ENCODE measurements at places on chromosomes 4 and X. TPM values are rescaled to one million over a fixed set of nuclear protein-coding genes. Genes with fewer than 3 reads are reported as not detected.

Gene LRP2BP
- total RNA-seq, result 6.5 TPM

GRCh38 chrX:129659861-129660260 lies 5.1 kb upstream of the APLN start:
- DNase-seq, result no peak

DNA sequence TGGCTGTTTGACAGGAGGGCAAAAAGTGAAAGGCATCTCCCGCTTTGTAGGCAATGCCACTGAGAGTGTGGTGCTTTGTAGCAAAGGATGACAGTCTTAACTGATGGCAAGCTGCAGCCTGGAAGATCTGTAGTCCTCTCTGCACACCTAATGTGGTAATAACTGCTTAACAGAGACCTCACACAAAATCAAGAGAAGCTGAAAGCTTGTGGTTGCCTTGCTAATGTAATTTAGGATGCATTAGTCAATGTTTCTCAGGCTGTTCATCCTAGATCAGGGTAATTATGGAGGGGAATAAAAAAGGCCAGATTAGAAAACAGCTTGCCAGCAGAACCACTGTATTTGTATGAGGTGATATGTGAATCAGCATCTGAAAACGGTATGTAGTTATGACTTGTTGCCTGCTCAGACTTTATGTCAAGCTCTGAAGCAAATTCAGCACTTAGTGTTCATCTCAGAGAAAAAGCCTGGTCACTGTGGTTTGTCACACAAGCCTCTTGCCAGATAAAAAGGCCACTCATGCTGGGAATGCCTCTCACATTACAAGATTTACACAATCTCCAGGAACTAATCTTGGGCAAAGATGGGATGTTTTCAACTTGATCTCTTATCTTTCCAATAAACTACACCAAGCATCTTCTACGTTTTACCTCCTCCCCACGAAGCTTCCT lies 130.8 kb downstream of the ENOX2 start:
- no peak for DNase-seq

- no peak for DNase-seq
Observed at GRCh38 chrX:78931814-78932213, 13.4 kb upstream of the P2RY10 start.

DNA sequence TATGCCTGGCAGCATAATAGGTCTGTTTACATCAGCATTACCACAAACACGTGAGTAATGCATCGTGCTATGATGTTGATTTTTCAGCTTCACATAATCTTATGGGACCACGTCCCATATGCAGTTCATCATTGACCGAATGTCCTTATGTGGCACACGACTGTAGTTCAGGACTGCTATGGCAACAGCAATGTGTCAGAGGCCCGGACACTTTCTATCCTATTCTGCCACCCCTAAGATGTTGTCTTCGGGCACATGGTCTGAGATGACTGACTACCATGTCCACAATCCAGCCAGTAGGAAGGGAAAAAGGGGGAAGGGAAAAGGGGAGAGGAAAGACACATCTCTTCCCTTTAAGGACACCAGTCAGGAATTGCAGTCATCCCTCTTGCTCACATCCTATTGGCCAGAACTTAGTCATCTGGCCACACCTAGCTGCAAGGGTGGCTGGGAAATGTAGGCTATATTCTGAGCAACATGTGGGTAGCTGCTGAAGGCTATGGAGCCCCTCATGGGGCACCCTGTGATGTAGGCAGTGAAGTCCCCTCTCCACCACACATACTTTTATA lies 196.0 kb upstream of the RBPJ start:
- DNase-seq, result no peak
